ENCODE measurements at places on chromosomes 2 and 18. TPM values are rescaled to one million over a fixed set of nuclear protein-coding genes. Genes with fewer than 3 reads are reported as not detected.

DNA sequence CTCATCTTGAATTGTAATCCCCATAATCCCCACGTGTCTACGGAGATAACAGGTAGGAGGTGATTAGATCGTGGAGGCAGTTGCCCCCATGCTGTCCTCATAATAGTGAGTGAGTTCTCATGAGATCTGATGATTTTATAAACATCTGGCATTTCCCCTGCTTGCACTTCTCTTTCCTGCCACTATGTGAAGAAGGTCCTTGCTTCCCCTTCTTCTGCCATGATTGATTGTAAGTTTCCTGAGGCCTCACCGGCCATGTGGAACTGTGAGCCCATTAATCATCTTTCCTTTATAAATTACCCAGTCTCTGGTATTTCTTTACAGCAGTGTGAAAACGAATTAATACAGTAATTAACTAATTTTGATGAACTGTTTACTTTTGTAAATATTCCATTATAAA is 582.5 kb downstream of the TSN start:
- DNase-seq: no peak
- H3K36me3 ChIP-seq: no peaks in the 10 kb centered on the region
- no peaks in the 10 kb centered on the region for H3K27me3 ChIP-seq
- H3K4me1 ChIP-seq: no peaks in the 10 kb centered on the region
- no peak overlapping the region for H3K27ac ChIP-seq

Gene ALK
- total RNA-seq: not detected

DNA sequence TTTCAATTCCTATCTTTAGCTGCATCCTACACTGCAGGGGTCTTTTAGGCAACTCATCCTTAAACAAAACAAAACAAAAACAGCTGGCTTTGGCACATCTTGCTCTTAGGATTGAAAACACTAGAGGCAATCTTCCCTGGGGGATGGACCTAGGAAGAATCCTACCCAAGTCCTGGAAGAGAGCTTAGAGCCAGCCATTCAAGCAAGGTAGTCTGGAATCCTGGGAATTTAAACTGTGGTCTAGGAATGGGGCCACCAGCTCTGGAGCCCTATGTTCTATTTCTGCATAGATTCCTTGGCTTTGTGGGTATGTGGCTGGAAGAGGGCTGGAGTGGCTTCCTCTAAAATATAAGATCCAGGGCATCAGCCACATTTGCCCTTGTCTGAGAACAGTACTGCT is 27.7 kb downstream of the MYL1 start:
- no peak overlapping the region for H3K27ac ChIP-seq
- no peaks in the 10 kb centered on the region for H3K36me3 ChIP-seq
- H3K27me3 ChIP-seq: no peaks in the 10 kb centered on the region
- DNase-seq: no peak
- H3K4me1 ChIP-seq: no peaks in the 10 kb centered on the region

Gene OR6B2
- not detected for total RNA-seq

Gene MMADHC
- total RNA-seq: 69.4 TPM

GRCh38 chr2:23425885-23426262 is 40.9 kb downstream of the KLHL29 start:
- H3K36me3 ChIP-seq: no peaks in the 10 kb centered on the region
- no peak overlapping the region for H3K27ac ChIP-seq
- H3K27me3 ChIP-seq: no peaks in the 10 kb centered on the region
- no peak for DNase-seq
- no peaks in the 10 kb centered on the region for H3K4me1 ChIP-seq

DNA sequence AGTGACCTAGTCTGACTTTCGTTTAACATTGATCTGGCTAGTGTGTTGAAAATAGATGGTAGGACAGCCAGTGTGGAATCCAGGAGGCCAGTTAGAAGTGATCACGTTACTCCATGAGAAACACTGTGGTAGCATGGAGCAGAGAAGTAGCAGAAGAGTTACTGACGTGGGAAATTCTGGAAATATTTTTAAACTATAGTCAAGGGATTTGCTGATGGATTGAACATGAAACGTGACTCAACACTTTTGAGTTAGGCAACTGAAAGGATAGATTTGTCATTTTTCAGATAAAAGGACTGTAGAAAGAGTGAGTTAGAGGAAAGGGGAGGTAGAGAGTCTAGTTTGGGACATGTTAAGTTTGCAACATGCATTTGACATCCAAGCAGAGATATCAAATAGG is 130.4 kb downstream of the IRS1 start:
- no peak overlapping the region for H3K27ac ChIP-seq
- DNase-seq: no peak
- no peak overlapping the region for H3K4me3 ChIP-seq
- peaks cover 11% of the 10 kb centered on the region for H3K4me1 ChIP-seq
- H3K36me3 ChIP-seq: no peaks in the 10 kb centered on the region

DNA sequence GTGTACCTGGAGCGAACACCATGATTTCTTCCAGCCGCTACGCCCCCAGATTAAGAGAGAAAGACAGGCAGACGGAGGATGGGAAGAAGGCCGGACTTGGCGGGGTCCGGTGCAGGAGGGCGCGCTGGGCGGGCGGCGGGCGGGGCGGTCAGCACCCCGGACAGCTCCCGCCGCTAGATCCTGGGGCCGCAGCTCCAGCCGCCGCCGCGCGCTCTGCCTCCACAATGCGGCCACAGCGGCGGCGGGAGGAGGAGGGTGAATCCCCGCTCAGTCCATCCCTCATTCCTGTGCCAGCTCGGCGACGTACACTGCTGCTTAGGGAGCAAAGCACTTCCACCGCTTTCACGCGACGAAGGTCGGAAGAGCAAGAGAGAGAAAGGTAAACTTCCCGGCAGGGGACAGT is at the start of gene AKAIN1:
TSS of gene AKAIN1 (minus strand) at position 226 of the 403 bp plus-strand sequence. CDS start at position 22, 204 bp downstream.
- peaks cover 37% of the 10 kb centered on the region for H3K27me3 ChIP-seq
- H3K4me1 ChIP-seq: no peaks in the 10 kb centered on the region
- no peak within 1 kb of the TSS for H3K4me3 ChIP-seq
- no peak for DNase-seq
- no peaks in the 10 kb centered on the region for H3K36me3 ChIP-seq
- H3K27ac ChIP-seq: no peak within 1 kb of the TSS

- no peak for DNase-seq
- H3K27ac ChIP-seq: no peak overlapping the region
- no peaks in the 10 kb centered on the region for H3K27me3 ChIP-seq
- H3K36me3 ChIP-seq: no peaks in the 10 kb centered on the region
- no peaks in the 10 kb centered on the region for H3K4me1 ChIP-seq
These were observed 72.5 kb downstream of the RAPGEF4 start for GRCh38 chr2:172808156-172808555.

DNA sequence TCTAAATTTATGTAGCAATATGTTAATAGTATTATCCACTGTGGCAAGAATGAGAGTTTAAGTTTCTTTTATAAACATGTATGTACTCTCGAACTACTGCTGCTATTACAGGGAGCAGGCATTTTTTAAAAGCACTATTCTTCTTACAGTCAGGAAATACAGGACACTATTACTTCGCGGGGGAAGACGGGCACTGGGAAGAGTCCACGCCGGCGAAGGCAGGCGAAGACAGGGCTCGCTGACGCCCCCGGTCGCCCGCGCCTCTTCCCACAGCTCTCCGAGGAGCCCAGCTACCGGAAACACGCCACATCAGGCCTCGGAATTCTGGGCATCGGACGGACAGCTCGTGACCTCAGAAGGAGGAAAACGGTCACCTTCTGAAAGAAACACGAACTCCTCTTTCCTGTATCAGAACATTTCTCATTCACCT is 90.2 kb downstream of the FAM161A start:
- H3K27ac ChIP-seq: peak overlapping the region; percentile 94
- DNase-seq: no peak
- no peaks in the 10 kb centered on the region for H3K36me3 ChIP-seq
- peak overlapping the region; percentile 45 for H3K4me3 ChIP-seq

DNA sequence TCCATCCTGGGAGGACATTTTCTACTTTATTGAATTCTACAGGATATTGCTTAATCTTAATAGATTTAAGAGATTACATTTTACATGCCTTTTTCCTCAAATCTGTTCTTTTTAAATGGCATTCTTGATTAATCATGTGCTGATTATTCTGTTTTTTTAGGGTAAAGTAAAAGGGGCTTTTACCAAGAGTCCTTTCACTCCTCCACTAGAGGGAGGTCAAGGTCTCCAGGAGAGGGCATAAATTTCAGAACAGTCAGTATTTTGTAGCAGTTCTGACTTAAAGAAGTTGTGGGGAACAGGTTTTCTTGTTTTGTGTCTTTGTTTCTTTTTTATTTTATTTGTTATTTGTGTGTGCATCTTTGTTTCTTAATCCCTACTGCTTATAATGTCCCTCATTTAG is 25.4 kb downstream of the WDR75 start:
- H3K36me3 ChIP-seq: peaks cover 81% of the 10 kb centered on the region
- no peaks in the 10 kb centered on the region for H3K4me1 ChIP-seq
- H3K27me3 ChIP-seq: no peaks in the 10 kb centered on the region
- no peak overlapping the region for H3K27ac ChIP-seq
- peak; percentile 19 for DNase-seq

Gene FLACC1
- total RNA-seq: 10.3 TPM

GRCh38 chr18:79738581-79739439 is 58.9 kb upstream of the KCNG2 start:
- no peaks in the 10 kb centered on the region for H3K27me3 ChIP-seq
- H3K4me3 ChIP-seq: no peak overlapping the region
- H3K27ac ChIP-seq: no peak overlapping the region
- peaks cover 43% of the 10 kb centered on the region for H3K36me3 ChIP-seq

DNA sequence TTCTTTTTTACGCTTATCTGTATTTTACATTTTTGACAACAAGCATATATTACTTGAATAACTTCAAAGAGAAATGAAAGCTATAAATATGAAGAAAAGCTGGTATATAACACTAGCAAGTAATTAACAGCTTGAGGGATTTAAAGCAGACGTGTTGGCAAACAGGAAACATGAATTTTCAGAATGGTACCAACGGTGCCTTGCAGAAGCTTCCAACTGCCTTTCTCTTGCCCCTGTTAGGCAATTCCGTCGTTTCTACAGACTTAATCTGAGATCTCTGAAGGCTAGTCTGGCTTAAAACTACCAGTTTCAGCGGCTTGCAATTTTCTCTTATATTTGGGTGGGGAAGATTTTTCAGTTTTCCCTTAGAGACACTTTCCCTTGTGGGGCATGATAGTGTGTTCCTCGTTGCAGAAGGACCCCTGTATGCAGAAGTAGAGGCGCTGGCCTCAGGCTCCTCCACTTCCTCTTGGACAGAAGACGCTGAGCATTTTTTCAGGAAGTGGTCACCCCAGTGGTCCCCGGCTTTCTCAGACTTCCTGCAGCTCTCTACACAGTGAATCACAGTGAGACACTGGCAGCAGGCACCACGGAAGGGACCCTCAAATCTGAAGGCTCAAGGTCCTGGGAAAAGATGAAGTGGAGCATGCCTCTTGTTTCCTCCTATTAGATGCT is 56.2 kb upstream of the SLC16A14 start:
- no peaks in the 10 kb centered on the region for H3K27me3 ChIP-seq
- no peak for DNase-seq
- no peak overlapping the region for H3K4me3 ChIP-seq
- no peaks in the 10 kb centered on the region for H3K36me3 ChIP-seq

- no peaks in the 10 kb centered on the region for H3K27me3 ChIP-seq
- no peaks in the 10 kb centered on the region for H3K4me1 ChIP-seq
- H3K27ac ChIP-seq: no peak overlapping the region
- H3K36me3 ChIP-seq: no peaks in the 10 kb centered on the region
These were observed 201.1 kb downstream of the THSD7B start for GRCh38 chr2:136966485-136966884.

Measured in CD4-positive, alpha-beta memory T cell (primary cell).